ENCODE measurements at places on chromosomes 2 and 18. TPM values are rescaled to one million over a fixed set of nuclear protein-coding genes. Genes with fewer than 3 reads are reported as not detected.
A peak's percentile ranks its signal among the peaks of the same experiment; 100 is the strongest.

DNA sequence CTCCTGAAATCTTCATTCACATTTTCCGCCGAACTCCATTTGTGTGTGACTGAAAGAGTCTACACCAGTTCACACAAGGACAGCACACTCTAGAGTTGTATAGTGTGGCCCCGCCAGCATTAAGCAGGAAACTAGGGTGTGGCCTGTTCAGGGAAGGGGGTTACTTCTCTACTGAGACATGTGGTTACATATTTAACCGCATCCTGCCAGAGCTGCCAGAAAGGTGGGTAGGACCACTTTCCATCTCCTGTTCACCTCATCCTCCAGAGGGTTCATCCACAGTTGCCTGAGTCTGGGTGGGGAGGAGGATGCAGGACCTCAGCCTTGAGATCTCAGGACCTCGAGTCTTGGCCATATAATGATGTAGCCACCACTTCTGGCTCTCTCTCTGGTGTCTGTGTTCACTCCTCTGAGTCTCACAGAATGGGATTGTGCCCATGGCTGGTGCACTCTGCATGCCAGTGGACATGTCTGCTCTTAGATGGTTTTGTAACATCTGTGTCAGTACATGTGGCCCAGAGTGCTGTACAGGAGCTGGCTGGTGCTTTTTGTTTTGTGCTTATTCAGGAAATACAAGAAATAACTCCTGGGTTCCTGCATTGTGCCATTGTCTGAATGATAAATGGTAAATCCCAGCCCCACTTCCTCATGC is 7.7 kb upstream of the SP140L start:
- H3K4me3 ChIP-seq, result no peak overlapping the region
- H3K27me3 ChIP-seq, result no peaks in the 10 kb centered on the region
- H3K27ac ChIP-seq, result no peak overlapping the region
- DNase-seq, result no peak
- no peaks in the 10 kb centered on the region for H3K4me1 ChIP-seq

GRCh38 chr2:74385396-74385795 is 5.3 kb upstream of the DCTN1 start:
- H3K36me3 ChIP-seq, result peaks cover 3% of the 10 kb centered on the region
- H3K4me3 ChIP-seq, result no peak overlapping the region
- peaks cover 23% of the 10 kb centered on the region for H3K4me1 ChIP-seq
- H3K27me3 ChIP-seq, result no peaks in the 10 kb centered on the region
- no peak overlapping the region for H3K27ac ChIP-seq

DNA sequence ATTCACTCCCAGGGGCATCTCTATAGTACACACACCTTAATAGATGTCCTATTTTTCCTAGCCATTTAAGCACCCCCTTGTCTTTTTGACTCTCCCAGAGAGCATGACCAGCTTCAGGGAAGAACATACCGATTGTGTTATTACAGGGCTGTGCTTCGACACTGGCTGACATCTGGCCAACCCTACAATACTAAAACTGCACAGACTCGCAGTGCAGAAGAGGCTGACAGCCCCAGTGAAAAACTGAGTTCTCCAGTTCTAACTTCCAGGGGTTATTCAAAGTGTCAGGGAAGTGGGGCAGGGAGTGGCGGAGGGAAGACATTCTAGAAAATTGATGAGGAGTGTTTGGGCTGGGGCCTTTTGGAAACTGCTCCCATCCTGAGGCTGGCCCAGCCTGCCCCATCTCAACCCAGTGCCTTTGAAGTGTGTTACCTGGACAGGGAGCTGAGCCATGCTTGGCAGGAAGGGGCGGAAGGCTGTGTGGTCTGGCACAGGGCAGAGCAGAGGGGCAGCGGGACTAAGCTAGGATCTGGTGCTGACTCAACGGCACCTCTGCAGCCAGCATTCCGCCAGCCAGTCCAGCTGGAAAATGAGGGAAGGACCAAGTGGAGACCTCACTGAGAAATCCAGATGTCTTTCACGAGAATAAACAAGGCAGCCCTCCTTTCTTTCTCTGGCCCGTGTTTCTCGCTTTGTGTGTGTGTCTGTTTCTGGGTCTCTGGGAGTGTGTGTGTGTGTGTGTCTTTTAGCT is 15.4 kb upstream of the IGFBP5 start:
- DNase-seq, result peak; percentile 84
- no peaks in the 10 kb centered on the region for H3K36me3 ChIP-seq
- H3K4me3 ChIP-seq, result no peak overlapping the region
- peak overlapping the region; percentile 9 for H3K27ac ChIP-seq
- no peaks in the 10 kb centered on the region for H3K27me3 ChIP-seq
- peaks cover 24% of the 10 kb centered on the region for H3K4me1 ChIP-seq

DNA sequence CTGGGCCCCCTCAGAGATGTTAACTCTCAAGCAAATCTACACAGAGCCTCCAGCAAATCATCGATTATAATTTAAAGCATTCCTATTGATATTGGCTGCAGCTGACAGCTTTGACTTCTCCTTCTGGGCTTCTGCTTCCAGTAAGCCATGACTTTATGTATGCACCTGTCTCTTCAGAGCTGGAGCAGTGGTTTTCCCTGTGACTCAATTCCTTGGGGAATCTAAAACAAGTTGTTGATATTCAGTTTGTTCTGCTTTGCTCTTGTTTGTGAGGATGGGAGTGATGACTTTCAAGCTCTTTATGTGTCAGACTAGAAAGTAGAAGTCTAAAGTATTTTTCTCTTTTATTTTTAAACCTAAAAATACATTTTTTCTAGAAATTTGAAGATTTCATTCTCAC is 45.1 kb upstream of the TNP1 start:
- no peak for DNase-seq
- H3K27me3 ChIP-seq, result no peaks in the 10 kb centered on the region
- no peak overlapping the region for H3K27ac ChIP-seq
- no peak overlapping the region for H3K4me3 ChIP-seq
- H3K4me1 ChIP-seq, result no peaks in the 10 kb centered on the region

DNA sequence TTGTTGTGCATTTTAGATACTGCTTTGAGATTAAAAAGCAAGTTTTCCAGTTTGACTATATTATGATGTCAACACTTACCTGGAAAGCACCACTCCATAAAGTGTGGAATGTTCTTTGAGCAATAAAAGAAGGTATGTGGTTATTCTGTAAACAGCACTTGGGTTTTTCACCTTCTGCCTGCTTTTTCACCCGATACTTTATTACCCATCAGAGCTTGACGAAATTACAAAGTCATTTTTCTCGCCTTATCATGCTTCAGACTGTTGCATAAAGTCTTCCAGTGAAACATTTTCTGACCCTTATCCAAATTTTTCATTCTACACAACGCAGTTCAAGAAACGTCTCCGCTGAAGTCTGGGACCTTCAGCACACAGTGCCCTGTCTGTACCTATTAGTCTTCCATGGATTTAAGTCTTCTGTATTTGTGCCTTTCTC is 25.2 kb downstream of the CAB39 start:
- no peaks in the 10 kb centered on the region for H3K27me3 ChIP-seq
- no peak overlapping the region for H3K27ac ChIP-seq
- H3K36me3 ChIP-seq, result peaks cover 8% of the 10 kb centered on the region

GRCh38 chr18:6207116-6207515 is 207.6 kb downstream of the L3MBTL4 start:
- H3K4me3 ChIP-seq, result no peak overlapping the region
- H3K27me3 ChIP-seq, result no peaks in the 10 kb centered on the region
- H3K36me3 ChIP-seq, result no peaks in the 10 kb centered on the region
- DNase-seq, result no peak

- no peaks in the 10 kb centered on the region for H3K36me3 ChIP-seq
- no peaks in the 10 kb centered on the region for H3K27me3 ChIP-seq
- H3K4me3 ChIP-seq, result no peak overlapping the region
- no peak for DNase-seq
These were observed 35.8 kb upstream of the SPATS2L start for GRCh38 chr2:200270732-200271131.

DNA sequence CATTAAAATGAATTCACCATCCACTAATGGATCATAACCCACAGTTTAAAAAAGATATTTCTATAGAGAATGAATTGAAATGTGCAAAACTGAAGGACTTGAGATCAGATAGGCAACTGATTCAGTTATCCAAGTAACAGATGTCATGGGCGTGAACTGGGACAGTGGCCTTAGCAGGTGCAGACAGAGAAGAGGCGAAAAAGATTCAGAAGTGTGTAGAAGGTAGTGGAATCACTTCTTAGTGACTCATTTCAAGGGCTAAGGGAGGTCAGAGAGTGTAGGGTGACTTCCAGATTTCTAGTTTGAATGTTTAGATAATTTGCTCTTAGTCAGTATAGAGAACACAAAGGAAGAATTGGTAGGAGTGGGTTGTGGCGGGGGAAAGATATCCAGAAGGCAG is 79.7 kb downstream of the EHBP1 start:
- H3K27ac ChIP-seq, result no peak overlapping the region
- H3K4me3 ChIP-seq, result no peak overlapping the region
- DNase-seq, result peak; percentile 69
- no peaks in the 10 kb centered on the region for H3K27me3 ChIP-seq
- peaks cover 8% of the 10 kb centered on the region for H3K4me1 ChIP-seq

DNA sequence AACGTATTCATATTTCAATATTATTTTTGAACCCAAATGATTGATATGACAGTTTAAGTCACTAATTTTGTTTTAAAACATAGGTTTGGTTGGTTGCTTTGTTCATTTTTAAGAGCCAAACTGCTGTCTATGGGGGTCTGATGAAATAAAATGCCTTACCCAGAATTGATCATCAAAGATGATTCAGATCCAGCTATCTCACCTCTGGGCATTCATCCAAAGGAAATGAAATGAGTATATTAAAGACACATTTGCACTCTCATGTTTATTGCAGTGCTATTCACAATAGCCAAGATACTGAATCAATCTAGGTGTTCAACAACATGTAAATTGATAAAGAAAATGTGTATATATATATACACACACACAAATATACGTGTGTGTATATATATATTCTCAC is 326.9 kb upstream of the GULP1 start:
- H3K36me3 ChIP-seq, result no peaks in the 10 kb centered on the region
- no peak overlapping the region for H3K4me3 ChIP-seq
- H3K27ac ChIP-seq, result no peak overlapping the region
- H3K27me3 ChIP-seq, result no peaks in the 10 kb centered on the region
- peak; percentile 13 for DNase-seq

- no peak overlapping the region for H3K4me3 ChIP-seq
- H3K36me3 ChIP-seq, result no peaks in the 10 kb centered on the region
- no peaks in the 10 kb centered on the region for H3K4me1 ChIP-seq
- DNase-seq, result no peak
These were observed 34.0 kb downstream of the MTHFD2 start for GRCh38 chr2:74232426-74232825.

- no peak overlapping the region for H3K4me3 ChIP-seq
- DNase-seq, result no peak
- no peaks in the 10 kb centered on the region for H3K27me3 ChIP-seq
- peaks cover 23% of the 10 kb centered on the region for H3K36me3 ChIP-seq
These were observed 77.5 kb downstream of the ACSL3 start for GRCh38 chr2:222938327-222938726.

GRCh38 chr2:174787487-174788205 is 23.4 kb upstream of the CHRNA1 start:
- peak; percentile 100 for DNase-seq
- no peaks in the 10 kb centered on the region for H3K27me3 ChIP-seq
- H3K27ac ChIP-seq, result peak overlapping the region; percentile 98
- H3K4me1 ChIP-seq, result peaks cover 37% of the 10 kb centered on the region
- H3K36me3 ChIP-seq, result no peaks in the 10 kb centered on the region

- H3K4me1 ChIP-seq, result peaks cover 1% of the 10 kb centered on the region
- no peak overlapping the region for H3K27ac ChIP-seq
- no peak overlapping the region for H3K4me3 ChIP-seq
- DNase-seq, result no peak
- H3K27me3 ChIP-seq, result no peaks in the 10 kb centered on the region
These were observed 144.9 kb upstream of the POU3F3 start for GRCh38 chr2:104708967-104709366.

DNA sequence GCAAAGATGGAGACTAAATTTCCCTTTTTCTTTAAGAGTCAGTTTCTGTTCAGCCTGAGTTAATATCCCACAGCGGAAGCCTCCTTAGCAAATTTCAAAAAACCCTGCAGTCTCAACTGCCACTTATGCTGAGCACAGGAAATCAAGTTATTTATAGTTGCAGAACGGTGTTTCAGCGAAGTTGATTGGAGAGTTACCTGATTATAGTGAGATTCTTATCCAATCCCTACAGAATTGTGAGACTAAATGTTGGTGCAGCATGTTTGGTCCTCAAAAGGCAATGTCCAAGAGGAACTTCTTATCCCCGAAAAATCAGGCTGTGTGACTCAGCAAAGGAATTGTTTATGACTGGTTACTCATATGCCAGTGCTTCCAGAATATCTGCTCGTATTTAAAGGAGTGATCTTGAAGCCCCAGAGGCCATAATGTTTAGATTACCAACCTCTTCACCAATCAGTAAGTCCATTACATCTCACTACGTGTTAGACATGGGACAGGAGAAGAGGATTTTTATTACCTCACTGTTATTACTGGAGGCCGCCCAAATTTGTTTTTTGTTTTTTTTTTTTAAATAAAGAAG is 67.9 kb downstream of the LRRFIP1 start:
- H3K4me1 ChIP-seq, result peaks cover 67% of the 10 kb centered on the region
- peak overlapping the region; percentile 88 for H3K27ac ChIP-seq
- peak overlapping the region; percentile 75 for H3K4me3 ChIP-seq
- H3K36me3 ChIP-seq, result no peaks in the 10 kb centered on the region

DNA sequence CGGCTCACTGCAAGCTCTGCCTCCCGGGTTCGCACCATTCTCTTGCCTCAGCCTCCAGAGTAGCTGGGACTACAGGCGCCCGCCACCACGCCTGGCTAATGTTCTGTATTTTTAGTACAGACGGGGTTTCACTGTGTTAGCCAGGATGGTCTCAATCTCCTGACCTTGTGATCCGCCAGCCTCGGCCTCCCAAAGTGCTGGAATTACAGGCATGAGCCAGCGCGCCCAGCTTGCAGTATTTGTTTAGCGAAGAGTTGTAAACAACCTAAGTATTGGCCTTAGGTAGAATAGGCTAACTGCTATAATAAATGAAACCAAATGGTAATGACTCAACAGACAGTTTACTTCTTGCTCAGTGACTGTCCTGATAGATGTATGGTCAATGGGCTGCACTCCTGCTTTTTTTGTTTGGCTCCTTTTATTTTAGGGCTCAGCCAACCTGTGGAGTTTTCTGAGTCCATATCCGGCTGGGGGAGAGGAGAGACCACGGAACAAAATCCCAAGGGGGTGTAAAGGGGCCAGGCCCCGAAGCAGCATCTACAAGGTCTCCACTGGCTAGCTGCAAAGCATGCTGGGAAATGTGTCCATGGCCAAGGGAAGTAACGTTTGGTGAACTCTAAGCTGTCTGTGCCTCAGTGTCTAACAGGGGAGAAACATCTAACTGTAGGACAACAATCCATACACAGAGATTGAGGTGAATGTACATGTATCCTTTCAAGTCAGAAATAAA is 841.0 kb upstream of the ID2 start:
- no peaks in the 10 kb centered on the region for H3K27me3 ChIP-seq
- H3K4me3 ChIP-seq, result no peak overlapping the region
- peaks cover 11% of the 10 kb centered on the region for H3K4me1 ChIP-seq
- no peaks in the 10 kb centered on the region for H3K36me3 ChIP-seq
- DNase-seq, result no peak

The ABHD1 gene
- not detected for total RNA-seq

The PLA2R1 gene
- 10.5 TPM for total RNA-seq

The SERPINE2 gene
- total RNA-seq, result 375 TPM

The RAB17 gene
- 1.4 TPM for total RNA-seq

The TEKT4 gene
- not detected for total RNA-seq

The CNTNAP5 gene
- total RNA-seq, result 0.30 TPM

The POTEC gene
- not detected for total RNA-seq

The MDH1B gene
- total RNA-seq, result 1.9 TPM

The STK39 gene
- total RNA-seq, result 26.6 TPM

The HOXD11 gene
- total RNA-seq, result not detected
